ENCODE measurements at places on chromosomes 2 and 18. TPM values are rescaled to one million over a fixed set of nuclear protein-coding genes. Genes with fewer than 3 reads are reported as not detected.

LDLRAD4 gene
- total RNA-seq: under 0.01 TPM

ANKRD62 gene
- under 0.01 TPM for total RNA-seq

TGFA gene
- total RNA-seq: 0.56 TPM

EFR3B gene
- 1.7 TPM for total RNA-seq

LBH gene
- total RNA-seq: 197 TPM

DGKD gene
- total RNA-seq: 13.5 TPM

TEX44 gene
- not detected for total RNA-seq

AGAP1 gene
- 14.1 TPM for total RNA-seq

EML4 gene
- 56.4 TPM for total RNA-seq

ACTG2 gene
- total RNA-seq: under 0.01 TPM

All from regular cardiac myocyte (primary cell).